ENCODE measurements at places on chromosomes 2 and 18.

GRCh38 chr18:75639472-75639831 lies 211.9 kb upstream of the SMIM21 start:
- no peak for DNase-seq

GRCh38 chr2:106208874-106209273 lies 14.8 kb upstream of the UXS1 start:
- no peak for DNase-seq

GRCh38 chr18:13246121-13246520 lies 27.6 kb downstream of the LDLRAD4 start:
- DNase-seq = no peak

GRCh38 chr2:147051814-147052213 lies 793.0 kb upstream of the ACVR2A start:
- no peak for DNase-seq

- DNase-seq = no peak
These were observed 446.1 kb upstream of the FAM98A start for GRCh38 chr2:34045101-34045655.

DNA sequence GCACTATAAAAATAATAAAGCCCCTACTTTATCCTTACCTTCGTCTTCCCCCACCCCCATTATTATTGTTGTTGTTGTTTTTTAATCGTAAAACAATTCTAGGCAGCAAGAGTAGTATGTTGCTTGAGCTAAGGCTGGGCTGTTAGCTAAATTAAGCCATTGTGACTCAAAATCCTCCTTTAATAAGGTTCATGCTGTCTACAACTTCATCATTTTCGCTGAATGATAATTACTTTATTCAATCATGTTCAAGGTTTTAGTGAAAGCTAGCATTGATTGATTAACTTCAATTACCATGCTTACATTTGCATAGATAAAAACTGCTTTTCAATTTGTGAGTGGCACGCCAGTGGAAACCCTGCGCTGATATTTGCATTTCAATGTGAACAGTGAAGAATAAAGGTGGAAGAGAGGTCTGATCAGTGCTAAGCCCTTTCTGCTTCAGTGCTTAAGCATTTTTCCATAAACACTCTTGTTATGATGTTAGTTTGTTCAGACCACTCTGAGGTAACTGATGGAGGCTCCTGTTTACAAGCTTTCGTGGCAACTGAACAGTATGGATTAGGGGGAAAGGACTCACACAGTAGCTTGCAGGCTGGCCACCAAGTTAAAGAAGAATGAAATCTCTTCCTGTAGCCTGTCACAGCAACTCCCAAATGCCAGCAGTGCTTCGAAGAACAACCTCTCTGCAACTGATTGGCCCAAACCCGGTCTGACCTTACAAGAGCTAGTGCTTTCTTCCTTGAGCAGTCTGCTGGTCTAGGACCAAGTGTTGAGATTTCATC lies 156.8 kb downstream of the GPD2 start:
- DNase-seq = no peak

- no peak for DNase-seq
These were observed 482.0 kb downstream of the PTPRM start for GRCh38 chr18:8049147-8049546.

DNA sequence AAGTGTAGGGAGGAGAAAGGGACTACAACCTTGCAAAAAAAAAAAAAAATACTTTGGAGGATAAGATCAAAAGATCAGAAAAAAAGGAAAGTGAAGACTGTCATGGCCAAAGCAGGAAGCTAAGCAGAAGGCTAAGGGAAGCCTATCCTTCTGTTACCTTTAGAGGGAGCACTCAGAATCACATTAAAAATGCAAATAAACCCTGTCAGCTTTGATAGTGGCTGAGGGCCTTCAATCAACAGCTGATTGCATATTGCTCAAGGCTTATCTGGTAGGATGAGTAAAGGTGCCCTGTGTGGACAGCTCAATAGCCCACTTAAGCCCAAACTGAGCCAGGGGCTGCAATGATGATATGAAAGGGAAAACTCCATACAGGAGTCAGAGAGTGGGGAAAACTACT lies 1021.2 kb downstream of the LRP1B start:
- DNase-seq = no peak

DNA sequence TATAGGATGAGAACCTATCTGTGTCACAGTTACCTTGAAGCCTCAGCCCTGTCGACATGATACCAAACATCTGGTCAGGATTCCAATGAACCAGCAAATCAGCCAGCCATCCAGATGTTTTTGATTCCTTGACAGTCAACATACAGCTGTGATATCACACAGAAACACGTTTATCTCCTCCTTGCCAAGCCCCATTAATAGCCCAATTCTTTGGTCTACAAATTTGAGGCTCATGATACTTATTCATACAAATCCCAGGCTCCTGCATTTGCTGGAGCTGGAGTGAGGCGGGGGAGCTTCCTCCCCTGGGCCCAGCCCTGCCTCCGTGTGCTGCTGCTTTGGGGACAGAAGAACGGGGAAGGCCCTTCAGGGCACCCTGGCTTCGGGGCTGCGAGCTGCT lies 611.6 kb upstream of the SALL3 start:
- DNase-seq = no peak

DNA sequence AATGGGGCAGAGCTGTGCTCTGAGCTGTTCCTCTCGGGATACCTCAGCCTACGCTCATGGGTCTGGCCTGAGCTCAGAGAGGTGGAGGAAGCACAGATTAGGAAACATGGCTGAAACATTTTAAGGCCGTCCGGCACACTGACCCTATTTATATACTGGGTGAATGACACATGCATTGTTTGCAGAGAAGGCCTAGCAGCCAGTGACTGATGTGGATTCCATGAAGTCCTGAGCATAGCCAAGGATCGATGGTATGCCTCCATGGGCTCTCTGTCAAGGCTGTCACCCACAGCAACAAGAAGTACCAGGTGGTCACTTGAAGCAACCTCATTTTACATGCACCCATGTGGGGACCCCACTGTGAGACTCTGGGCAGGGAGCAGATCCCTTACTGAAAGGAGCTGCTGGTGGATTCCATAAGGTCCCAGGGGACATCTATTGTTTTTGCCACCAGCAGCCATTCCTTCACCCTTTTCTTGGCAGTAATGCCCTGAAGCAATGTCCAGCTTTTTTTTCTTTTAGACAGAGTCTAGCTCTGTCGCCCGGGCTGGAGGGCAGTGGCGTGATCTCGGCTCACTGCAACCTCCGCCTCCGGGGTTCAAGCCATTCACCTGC lies 8.4 kb downstream of the PTMA start:
- DNase-seq = no peak

DNA sequence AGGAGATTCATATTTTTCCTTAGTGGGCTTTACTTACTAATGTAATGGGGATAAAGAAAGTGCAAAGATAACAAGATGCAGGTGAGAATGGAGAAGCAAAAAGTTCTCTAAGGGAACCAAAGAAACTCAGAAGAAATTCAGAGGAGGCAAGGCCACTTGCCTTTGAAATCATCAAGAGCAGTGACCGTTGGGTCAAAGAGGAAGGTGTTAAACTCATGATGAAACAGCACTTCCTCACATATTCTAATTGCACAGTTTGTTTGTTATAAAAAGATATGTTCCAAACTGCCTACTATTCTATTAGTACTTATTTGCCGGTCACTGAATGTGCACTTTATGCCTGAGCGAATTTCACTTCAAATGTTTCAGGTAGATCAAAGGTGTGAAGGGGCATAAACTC lies 975.1 kb downstream of the BCL11A start:
- DNase-seq = no peak

- DNase-seq = no peak
These were observed 490.2 kb upstream of the KLHL29 start for GRCh38 chr2:22894761-22895160.

- DNase-seq = no peak
These were observed at the start of gene XIRP2 for GRCh38 chr2:166888180-166888579. XIRP2 (plus strand) TSS chr2:166888480; CDS start chr2:166903483, 15,003 bp downstream.

- no peak for DNase-seq
These were observed 428.4 kb upstream of the HNMT start for GRCh38 chr2:137535897-137536296.

DNA sequence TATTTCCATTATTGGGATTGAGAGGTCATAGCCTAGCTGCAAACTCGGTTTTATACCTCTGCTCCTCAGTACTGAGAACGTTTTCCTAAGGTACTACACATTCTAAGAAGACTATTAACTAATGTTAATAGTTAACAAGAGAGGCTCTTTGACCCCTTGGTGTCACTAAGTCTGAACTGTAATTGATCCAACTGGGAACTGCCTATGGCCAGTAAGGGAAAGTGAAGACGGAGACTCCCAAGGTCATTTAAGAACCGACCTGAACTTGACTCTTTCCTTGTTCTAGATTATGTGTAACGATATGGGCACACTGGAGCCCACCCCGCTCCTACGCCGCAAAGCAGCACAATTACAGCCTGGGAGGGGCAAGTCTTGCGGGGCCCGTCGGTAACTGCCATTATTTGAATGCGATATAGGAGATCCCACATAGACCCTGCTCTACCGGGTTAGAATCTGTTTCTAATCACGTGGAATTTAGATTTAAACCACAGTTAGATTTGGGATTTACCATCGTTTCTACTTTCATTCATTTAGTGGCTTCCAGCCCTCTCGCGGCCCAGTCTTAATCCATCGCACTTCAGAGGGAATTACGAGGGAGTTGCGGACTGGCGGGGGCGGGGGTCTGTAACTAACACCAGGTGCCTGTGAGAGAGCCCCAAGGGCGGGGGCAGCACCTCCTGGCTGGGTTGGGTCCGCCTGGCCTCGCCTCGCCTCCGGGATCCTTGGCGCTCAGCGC lies 84.1 kb upstream of the EPB41L3 start:
- no peak for DNase-seq

- DNase-seq = no peak
These were observed 17.7 kb downstream of the ROCK2 start for GRCh38 chr2:11326677-11327211.
